ENCODE measurements at places on chromosomes 3 and 15.

DNA sequence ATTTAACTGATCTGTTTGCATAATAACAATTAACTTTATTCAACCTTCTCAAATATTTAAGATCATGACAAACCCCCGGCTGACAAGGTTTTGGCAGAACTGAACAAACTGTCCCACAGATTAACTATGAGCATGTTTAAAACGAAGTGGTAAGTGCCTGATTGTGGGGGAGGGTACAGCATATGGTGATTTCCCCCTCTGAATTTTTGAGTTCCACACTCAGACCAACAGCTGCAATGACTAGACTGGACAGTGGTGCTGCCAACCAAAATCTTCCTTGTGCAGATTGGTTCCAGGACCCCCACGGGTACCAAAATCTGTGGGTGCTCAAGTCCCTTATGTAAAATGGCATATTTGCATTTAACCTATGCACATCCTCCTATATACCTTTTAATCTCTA is 449.5 kb downstream of the SHQ1 start:
- DNase-seq: no peak

- DNase-seq: no peak
Measured at GRCh38 chr15:39511000-39511915, 69.6 kb upstream of the THBS1 start.

GRCh38 chr3:72960812-72961518 is 35.6 kb upstream of the PPP4R2 start:
- DNase-seq: no peak

GRCh38 chr15:78075490-78076230 is 1.9 kb downstream of the TBC1D2B start:
- DNase-seq: no peak

DNA sequence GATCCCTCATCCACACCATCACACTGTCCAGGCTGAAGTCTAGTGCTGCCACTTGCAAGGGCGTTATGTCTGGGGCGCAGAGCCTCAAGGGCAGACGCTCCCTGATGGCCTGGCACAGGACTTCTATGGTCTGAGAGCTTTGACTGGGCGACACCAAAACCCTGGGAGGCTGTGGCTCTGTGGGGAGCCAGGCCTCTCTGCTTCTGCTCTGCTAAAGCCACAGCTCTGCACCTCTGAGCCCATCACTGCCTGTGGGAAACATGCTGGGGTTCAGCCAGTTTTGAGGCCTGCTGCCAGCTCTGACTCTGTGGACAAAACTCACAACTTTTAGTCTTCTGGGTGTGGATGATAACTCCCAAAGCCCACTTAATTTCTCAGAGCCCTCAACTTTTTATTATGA is 6.3 kb upstream of the LCTL start:
- DNase-seq: no peak

DNA sequence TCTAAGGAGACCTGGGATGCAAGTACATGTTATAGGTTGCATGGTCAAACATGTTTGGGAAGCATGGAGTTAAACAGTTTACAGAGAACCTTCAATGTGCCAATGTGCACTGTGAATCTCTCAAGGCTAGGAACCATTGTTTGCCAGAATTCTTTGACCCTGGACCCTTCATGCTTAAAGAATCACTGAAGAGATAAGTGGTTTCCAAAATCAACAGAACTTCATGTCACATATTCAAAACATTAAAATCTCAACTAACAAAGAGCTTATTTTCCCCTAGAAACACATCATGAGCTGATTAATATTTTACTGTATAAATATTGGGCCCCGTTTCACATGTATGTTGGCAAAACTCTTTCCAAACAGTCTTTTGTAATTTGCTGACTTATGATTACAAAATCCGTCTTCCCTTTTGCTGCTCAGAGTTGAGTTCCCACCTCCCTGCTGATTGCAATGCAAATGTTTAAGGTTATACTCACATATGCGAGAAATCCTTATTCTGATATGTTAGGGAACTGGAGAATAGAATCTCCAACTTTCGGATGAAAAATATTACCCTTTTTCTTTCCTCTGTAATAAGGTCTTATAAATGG is 380.2 kb downstream of the DIPK2A start:
- DNase-seq: no peak

DNA sequence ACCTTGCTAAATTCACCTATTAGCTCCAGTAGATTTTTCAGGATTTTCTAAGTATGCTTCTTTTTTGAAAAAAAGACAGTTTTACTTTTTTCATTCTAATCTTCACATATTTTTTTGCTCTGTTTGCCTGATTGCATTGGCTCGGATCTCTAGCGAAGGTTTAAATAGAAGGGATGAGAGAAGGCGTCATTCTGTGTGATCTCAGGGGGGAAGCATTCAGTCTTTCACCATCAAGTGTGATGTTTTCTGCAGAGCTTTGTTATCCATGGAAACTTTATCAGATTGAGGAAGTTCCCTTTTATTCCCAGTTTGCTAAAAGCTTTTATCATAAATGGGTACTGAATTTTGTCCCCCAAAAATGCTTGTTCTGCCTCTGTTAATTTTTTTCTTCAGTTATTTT is 120.3 kb downstream of the LRRK1 start:
- DNase-seq: no peak

Measured in activated T-cell treated with anti-CD3 and anti-CD28 coated beads, Interleukin-2, amount 50 U/mL, for 24 hours (primary cell).